NCI-H524 (cell line): ENCODE measurements at places on chromosomes 6 and 20.

- no peak for DNase-seq
Measured at GRCh38 chr6:144158133-144158532, 7.8 kb downstream of the STX11 start.

DNA sequence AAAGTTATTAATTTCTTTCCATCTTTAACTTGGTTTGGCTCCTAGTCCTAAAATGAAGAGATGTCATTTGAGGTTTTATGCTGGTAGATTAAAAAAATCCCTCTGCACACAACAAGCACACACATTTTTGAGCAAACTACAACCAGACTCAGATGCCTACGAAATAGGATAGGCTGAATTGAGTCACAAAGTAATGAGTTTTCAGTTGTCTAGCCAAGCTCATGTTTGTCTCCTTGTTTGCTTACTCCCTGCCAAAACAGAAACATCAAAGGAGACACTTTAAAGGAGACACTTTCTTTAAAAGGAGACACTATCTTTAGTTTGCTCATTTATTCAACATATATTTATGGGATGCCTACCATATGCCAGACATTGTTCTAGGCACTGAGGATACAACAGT, 56.2 kb downstream of the TPBG start:
- no peak for DNase-seq

GRCh38 chr20:33316343-33316742, 33.3 kb downstream of the BPIFB1 start:
- no peak for DNase-seq

DNA sequence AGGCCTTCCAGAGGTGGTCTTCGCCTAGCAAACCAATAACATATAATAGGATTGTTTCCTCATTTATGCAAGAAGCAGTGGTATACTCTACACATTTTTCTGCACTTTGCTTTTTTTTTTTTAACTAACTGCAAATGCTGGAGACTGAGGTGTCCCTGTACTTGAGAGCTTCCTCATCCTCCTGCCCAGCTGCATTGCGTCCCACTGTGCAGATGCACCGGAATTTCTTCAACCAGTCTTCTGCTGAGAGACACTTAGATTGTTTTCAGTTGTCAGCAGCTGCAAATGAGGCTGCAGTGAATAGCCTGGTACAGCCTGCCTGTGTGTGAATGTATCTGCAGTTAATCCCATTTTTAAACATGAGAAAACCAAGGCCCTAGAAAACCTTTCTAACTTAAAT, 11.5 kb downstream of the FGD2 start:
- DNase-seq, result no peak

DNA sequence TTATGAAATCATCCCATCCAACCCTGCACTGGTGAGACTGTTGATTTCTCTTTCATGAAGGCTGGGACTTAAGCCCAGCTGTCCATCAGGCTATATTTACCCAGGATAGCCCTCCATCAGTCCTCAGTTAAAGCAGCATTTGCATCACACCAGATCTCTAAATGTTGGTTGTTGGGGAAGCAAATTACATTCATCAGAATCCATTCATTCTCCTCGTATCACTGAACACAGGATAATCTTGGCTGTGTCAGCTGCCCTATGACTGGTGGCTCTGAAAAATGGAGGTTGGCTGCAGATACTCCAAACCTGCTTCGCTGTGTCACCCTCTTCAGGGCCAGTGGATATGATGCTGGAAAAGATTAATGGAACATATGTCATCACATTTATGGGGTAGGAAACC, 718.3 kb downstream of the KIF16B start:
- DNase-seq, result peak; percentile 90

GRCh38 chr6:6179858-6180623, 140.4 kb downstream of the F13A1 start:
- DNase-seq, result peak; percentile 49

- DNase-seq, result no peak
Measured at GRCh38 chr6:2314641-2315040, 69.2 kb upstream of the GMDS start.

GRCh38 chr6:105622226-105622625, 219.3 kb upstream of the PREP start:
- no peak for DNase-seq

DNA sequence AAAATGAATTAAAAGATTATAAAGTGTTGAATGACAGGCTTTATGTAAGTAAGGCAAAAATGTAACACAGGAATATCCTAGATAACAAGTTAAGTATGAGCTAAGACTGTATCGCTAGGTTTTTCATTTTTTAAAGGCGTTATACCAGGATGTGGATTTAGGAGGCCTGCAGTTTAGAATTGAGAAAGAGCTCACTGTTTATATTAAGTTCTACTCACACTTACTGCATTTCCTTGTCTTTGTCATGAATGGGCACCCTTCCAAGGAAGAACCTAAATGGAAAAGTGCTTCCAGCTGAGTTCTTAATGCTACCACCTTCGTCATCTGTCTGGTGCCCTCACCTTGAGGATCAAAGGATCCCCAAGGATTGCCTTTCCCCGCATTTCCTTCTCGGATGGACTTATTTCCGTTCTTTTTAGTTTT, 148.7 kb downstream of the SOX4 start:
- DNase-seq, result no peak

DNA sequence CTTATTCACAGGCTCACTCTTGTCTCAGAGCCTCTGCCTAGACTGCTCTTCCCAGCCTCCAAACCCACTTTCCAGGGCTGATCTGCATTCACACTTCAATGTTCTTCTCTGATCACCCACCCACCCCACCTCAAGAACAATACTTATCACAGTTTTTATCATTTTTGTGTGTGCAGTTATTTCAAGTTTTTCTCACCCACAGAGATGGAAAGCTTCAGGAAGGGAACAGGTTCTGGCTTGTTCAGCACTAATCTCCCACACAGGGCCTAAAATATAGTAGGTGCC, 160.9 kb downstream of the MRPL14 start:
- DNase-seq, result no peak

- no peak for DNase-seq
Measured at GRCh38 chr20:47574616-47575364, 73.1 kb downstream of the NCOA3 start.

DNA sequence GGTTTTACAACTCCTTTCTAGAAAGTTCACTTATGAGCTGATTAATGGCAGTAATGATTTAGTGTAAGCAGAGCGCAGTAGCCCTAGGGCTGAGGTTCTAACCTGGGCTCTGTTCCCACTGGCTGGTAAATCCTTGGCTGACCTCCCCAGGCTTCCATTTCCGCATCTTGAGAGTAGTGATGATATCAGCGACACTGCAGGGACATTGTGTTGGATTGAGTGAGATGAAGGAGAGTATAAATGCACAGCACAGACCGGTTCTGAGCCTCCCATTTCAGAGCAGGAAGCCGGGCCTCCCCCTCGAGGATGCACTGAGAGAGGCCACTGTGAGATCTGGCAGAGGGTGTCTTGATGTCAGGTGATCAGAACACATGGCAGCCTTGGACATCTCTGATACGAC, 477.2 kb upstream of the SULF2 start:
- DNase-seq, result peak; percentile 40

DNA sequence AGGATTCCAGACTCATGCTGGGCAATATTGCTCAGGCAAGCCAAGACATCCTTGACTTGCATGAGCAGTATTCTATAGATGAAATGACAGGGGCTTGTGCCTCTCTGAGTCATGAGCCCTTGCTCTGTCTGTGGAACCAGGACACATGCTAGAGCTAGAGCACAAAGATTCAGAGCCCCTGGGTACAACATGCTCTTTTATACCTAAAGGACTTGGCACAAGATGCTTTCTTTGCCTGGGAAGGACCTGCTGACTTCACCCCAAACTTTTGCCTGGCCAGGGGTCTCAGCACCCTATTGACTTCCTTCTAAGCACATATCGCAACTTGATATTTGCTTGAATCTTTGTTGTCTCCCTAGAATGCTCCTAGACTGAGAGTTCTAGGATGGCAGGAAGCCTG, 27.4 kb downstream of the TGM6 start:
- DNase-seq, result no peak

DNA sequence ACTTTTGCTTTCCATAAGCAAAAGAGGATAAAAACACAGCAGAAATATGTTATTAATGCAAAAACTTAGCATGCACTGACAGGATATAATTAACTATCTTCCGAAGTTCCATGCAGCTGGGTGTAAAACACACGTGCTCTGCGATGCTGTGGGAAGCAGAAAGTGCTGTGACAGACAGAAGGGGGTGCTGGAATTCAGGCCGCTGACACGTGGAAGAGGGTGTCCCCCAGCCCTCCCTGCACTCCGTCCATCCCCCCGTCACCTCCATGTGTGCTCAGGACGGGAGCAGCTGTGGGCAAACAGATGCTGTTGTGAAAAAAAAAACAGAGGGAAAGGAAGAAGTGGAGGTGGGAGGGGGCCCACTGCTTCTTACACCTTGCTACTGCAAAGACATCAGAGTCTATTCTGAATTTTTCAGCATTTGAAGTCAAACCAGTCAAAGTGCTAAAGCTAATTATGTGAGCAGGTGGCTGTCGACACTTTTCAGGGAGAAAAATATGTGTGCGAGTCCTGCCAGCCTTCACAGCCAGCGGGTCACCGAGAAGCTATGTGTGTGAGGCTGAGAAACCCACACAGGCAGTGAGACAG, 175.9 kb upstream of the AFDN start:
- peak; percentile 95 for DNase-seq

GRCh38 chr6:23414051-23414445, 712.0 kb upstream of the NRSN1 start:
- peak; percentile 48 for DNase-seq

- DNase-seq, result no peak
Measured at GRCh38 chr20:63979229-63979556, 249 bp downstream of the SAMD10 start.

DNA sequence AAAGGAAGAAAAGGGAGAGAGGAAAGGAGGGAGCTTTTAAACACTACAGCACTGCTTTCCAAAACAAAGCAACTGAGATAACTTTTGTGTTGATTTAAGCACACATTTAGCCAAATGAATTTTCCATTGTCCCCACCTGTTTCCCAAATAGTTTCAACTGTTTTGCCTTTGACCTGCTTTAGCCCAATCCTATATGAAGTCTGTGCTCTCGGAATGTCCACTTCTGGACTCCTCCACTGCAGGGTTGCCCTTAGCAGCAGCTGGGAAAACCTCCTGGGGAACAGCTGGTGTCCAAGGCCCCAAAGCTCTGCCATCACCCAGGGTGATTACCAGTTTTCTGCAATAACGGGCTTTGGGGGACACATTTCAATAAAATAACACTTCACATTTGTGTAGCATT, 44.9 kb upstream of the PKHD1 start:
- DNase-seq, result no peak

- no peak for DNase-seq
Measured at GRCh38 chr20:45576995-45577394, 2.1 kb downstream of the WFDC8 start.

DNA sequence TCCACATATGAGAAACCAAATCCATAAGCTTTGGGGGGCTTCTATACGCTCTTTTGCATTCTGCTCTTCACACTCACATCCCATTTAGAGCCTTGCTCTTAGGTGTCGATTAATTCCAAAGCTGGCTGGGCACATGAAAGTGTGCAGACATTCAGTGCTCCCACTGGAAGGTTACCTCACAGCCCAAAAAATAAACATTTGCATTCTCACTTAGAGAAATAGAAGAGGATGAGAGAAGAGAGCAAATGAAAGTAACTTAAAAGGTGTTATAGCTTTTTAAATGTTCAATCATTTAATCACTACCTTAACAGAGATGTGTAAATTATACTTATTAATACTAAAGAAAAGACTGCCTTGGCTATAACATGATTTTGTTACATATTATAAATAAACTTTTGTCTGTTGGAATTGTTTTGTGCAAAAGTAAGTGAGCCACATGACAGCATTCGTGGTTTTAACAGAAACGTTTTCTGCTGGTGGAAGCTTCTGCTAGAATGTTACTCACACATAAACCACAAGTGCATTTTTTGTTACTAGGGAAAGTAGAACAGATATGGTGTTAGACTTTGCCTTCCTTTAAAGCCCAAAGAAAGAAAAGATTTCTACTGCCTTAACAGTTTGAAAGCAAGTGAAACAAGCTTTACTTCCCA, 116.7 kb downstream of the SIM1 start:
- no peak for DNase-seq

GRCh38 chr6:17851001-17851719, 136.3 kb downstream of the KIF13A start:
- DNase-seq, result no peak

GRCh38 chr6:161301338-161301737, 27.5 kb upstream of the AGPAT4 start:
- no peak for DNase-seq

GRCh38 chr20:44135012-44135412, 52.0 kb downstream of the JPH2 start:
- no peak for DNase-seq

DNA sequence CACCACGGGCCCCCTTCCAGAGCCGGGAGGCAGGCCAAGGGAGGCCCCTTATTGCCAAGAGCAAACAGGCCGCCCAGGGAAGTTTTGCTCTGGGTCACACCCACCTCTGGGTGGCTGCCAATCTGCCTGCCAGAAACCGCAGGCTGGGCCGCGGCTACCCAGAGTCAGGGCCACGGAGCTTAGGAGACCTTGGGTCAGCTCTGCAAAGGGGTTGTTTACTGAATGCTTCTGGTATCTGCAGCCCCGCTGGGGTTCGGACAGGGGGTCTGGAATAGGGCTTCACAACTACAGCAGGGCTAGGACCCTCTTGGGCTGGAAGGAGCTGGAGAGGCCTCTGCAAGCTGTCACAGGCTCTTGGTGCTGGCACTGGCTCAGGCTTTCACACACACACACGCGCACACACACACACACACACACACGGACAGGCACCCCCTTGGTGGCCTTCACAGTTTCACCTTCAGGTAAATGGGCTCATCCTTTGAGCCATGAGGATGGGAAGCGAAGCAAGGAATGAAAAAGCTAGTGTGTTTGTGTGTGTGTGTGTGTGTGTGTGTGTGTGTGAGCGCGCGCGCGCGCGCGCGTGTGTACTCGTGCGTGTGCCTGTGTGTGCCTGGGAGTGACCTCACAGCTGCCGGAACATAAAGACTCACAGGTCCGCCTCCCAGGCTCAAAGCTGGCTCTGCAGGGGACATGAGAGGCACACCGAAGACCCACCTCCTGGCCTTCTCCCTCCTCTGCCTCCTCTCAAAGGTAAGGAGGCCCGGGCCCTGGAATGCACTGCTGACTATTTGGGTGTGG, at the start of gene CCN5:
Gene CCN5 (plus strand): TSS at position 669 of the 798 bp plus-strand sequence. CDS start 22 bp downstream, at position 691.
- no peak for DNase-seq

GRCh38 chr20:60215816-60216730, 257.9 kb downstream of the CDH26 start:
- peak; percentile 76 for DNase-seq

GRCh38 chr6:136491754-136492153, 58.5 kb downstream of the MAP7 start:
- DNase-seq, result no peak
